ENCODE measurements at places on chromosomes 6 and 20. TPM values are rescaled to one million over a fixed set of nuclear protein-coding genes. Genes with fewer than 3 reads are reported as not detected.

The DOK5 gene
- total RNA-seq = 11.7 TPM

DNA sequence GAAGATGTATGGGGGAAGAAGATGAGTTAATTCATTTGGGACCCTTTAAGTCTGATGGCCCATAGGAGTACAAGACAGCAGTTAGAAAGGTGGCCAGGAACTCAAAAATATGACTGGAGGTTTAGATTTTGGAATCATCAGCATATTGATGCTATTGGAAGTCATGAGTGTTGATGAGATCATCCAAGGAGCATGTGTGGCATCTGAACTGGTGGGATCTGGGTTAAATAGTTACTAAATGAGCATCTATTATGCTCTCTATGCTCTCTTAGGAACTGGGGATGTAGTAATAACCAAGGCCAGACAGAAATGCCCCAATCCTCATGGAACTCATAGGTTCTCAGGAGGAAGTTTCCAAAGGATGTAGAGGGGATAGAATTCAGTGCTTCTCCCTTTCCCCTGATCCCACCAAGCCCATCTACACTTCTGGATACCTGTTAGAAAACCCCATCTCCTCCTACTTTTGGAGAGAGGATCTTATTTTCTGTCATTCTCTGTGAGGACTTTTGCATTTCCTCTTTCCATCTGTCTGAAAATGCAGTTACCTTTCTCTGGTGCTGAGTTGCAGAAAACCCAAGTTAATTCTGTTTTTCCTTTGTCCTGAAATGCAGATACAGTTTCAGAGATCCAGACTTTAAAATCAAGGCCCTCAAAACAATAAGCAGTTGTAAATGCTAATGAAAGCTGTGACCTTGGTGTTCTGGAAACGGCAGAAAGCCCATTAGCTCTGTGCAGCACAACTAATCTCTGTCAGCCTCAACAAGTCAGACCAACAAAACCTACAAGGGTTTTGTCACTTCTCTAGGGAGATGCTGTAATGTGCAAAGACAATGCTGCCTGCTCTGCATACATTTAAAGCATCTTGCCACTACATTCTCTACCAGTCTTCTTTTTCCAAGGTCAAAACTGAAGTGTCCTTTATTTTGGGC, 65.8 kb downstream of the TBC1D7 start:
- no peak for DNase-seq
- H3K4me1 ChIP-seq = no peaks in the 10 kb centered on the region
- H3K27ac ChIP-seq = no peak overlapping the region
- no peaks in the 10 kb centered on the region for H3K27me3 ChIP-seq
- no peak overlapping the region for H3K4me3 ChIP-seq

GRCh38 chr6:105357165-105357564, 45.7 kb downstream of the PREP start:
- peaks cover 29% of the 10 kb centered on the region for H3K36me3 ChIP-seq
- no peaks in the 10 kb centered on the region for H3K27me3 ChIP-seq
- no peak overlapping the region for H3K4me3 ChIP-seq
- no peak overlapping the region for H3K27ac ChIP-seq
- no peak for DNase-seq

- no peaks in the 10 kb centered on the region for H3K4me1 ChIP-seq
- H3K36me3 ChIP-seq = no peaks in the 10 kb centered on the region
- DNase-seq = no peak
- H3K4me3 ChIP-seq = no peak overlapping the region
- no peak overlapping the region for H3K27ac ChIP-seq
Measured at GRCh38 chr20:56088375-56088774, 83.1 kb upstream of the CBLN4 start.

DNA sequence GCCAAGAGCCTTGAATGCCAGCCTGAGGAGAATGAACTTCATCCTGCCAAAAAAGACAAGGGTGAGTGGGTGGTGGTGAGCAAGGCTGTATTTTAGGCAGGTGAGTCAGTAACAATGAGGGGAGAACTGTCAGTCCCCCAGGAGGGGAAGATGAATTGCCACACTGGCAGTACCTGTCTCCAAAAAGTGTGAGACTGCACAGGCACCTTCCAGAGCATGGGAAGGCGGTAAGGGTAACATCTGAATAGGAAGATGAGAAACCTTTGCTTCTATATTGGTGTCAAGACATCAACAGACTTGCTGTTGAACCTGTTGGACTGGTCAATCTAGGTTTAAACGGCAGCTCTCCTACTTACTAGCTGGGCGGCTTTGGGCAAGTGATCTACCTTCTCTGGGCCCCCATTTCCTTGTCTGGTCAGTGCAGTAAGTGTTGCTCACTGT, 30.9 kb downstream of the STK35 start:
- H3K27ac ChIP-seq = peak overlapping the region; percentile 51
- no peak for DNase-seq
- no peak overlapping the region for H3K4me3 ChIP-seq
- H3K4me1 ChIP-seq = peaks cover 54% of the 10 kb centered on the region
- no peaks in the 10 kb centered on the region for H3K36me3 ChIP-seq

- H3K27me3 ChIP-seq = peaks cover 6% of the 10 kb centered on the region
- no peak for DNase-seq
Measured at GRCh38 chr6:41326092-41326491, 9.3 kb upstream of the NCR2 start.

Measured in psoas muscle (tissue), 8 donors.